ENCODE measurements at places on chromosomes 1 and 21. TPM values are rescaled to one million over a fixed set of nuclear protein-coding genes. Genes with fewer than 3 reads are reported as not detected.

DNA sequence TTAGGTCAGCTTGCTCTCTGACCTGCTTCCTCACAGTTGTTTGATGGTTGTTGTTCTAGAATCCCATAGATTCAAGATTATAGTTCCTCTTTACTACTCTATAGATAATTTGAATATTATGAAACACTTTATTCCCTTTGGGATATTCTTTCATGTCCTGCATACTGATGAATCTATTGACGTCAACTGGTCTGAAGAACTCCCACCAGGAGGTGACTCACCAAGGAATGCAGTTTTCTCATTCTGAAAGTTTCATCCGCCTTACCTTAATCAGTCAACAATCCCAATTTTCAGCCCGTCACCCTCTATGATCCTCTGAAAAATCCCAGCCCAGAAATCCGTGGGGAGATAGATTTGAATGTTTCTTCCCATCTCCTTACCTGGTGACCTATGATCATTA, 834.1 kb upstream of the PRMT6 start:
- no peak overlapping the region for H3K27ac ChIP-seq
- H3K4me3 ChIP-seq = no peak overlapping the region
- H3K27me3 ChIP-seq = no peaks in the 10 kb centered on the region
- no peaks in the 10 kb centered on the region for H3K4me1 ChIP-seq
- DNase-seq = no peak
- no peaks in the 10 kb centered on the region for H3K36me3 ChIP-seq

- H3K27me3 ChIP-seq = no peaks in the 10 kb centered on the region
- no peak overlapping the region for H3K27ac ChIP-seq
These were observed 2.1 kb upstream of the KIF21B start for GRCh38 chr1:201025571-201026002.

DNA sequence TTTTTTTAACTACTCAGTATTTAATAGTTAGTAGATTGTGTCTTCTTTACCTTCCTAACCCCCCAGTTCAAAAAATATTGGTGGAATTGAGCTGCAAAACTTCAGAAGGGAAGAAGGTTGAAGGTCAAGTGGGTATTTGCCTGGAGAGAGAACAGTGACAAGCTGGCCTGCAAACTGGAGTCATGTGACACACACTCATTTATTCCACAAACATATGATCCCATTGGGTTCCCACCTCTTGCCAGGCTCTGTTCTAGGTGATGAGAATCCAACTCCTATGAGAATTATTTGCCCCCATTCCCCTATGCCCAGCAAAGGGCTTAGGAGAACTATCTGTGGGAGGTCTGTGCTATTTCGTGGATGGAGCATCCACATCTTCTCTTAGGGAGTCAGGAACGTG, 3.5 kb upstream of the PEF1 start:
- no peaks in the 10 kb centered on the region for H3K27me3 ChIP-seq
- H3K27ac ChIP-seq = no peak overlapping the region
- DNase-seq = no peak
- no peak overlapping the region for H3K4me3 ChIP-seq
- H3K4me1 ChIP-seq = peaks cover 7% of the 10 kb centered on the region

DNA sequence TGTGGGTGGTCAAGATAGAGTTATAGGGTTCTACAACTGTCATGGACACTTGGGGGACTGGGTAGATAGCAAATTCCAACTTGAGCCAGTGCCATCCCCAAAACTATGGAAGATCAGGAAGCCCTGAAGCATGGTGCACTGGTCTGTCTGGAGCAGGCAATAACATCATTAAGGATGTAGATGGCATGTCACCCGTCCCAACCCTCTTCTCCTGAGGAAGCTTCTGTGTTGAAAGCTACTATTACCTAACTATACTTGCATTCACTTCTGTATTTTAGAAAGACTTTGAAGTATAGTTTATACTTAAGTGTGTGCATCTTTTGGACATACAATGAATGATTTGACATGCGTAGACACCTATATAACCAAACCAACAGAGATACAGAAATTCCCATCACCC, 32.9 kb downstream of the RABIF start:
- no peak for DNase-seq
- H3K4me3 ChIP-seq = no peak overlapping the region
- no peaks in the 10 kb centered on the region for H3K27me3 ChIP-seq
- no peak overlapping the region for H3K27ac ChIP-seq
- H3K36me3 ChIP-seq = no peaks in the 10 kb centered on the region
- H3K4me1 ChIP-seq = peaks cover 3% of the 10 kb centered on the region

The IL23R gene
- not detected for total RNA-seq

Measured in ovary (tissue), 10 donors.